T-helper 2 cell treated with Interferon-gamma antibody and Interleukin-4, amounts not matched to agents 5 μg/mL and 100 μg/mL, for 36 hours (primary cell): ENCODE measurements at places on chromosomes 1 and 21.

- peak; percentile 59 for DNase-seq
Measured at GRCh38 chr1:89821322-89822108, 683 bp downstream of the LRRC8D start.

- DNase-seq, result no peak
Measured at GRCh38 chr1:59520827-59521418, 224.0 kb downstream of the FGGY start.

DNA sequence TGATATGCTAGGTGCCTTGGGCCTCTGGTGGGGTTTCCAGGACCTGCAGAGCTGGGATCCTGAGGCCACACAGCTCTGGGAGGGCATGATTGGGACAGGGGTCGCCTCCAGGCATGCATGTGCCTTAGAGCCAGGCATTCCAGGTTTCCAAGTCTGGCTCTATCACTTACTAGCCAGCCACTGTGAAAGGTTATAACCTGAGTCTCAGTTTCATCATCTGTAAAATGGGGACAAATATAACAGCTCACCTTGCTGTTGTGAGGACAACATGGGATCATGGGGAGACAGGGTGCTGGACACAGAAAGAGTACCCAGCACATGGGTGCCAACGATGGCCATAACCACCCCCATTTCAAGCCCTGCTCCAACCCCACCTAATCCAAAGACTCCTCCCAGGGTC, 2.7 kb downstream of the CHI3L1 start:
- no peak for DNase-seq

GRCh38 chr1:81414488-81415015, 386.2 kb upstream of the ADGRL2 start:
- peak; percentile 4 for DNase-seq

- no peak for DNase-seq
Measured at GRCh38 chr1:9233241-9233941, 1.2 kb upstream of the H6PD start.

- peak; percentile 23 for DNase-seq
Measured at GRCh38 chr1:64171797-64172281, 31.6 kb upstream of the UBE2U start.

GRCh38 chr1:245345191-245345884, 190.6 kb downstream of the KIF26B start:
- no peak for DNase-seq
